ENCODE measurements at places on chromosomes 6 and 20.

DNA sequence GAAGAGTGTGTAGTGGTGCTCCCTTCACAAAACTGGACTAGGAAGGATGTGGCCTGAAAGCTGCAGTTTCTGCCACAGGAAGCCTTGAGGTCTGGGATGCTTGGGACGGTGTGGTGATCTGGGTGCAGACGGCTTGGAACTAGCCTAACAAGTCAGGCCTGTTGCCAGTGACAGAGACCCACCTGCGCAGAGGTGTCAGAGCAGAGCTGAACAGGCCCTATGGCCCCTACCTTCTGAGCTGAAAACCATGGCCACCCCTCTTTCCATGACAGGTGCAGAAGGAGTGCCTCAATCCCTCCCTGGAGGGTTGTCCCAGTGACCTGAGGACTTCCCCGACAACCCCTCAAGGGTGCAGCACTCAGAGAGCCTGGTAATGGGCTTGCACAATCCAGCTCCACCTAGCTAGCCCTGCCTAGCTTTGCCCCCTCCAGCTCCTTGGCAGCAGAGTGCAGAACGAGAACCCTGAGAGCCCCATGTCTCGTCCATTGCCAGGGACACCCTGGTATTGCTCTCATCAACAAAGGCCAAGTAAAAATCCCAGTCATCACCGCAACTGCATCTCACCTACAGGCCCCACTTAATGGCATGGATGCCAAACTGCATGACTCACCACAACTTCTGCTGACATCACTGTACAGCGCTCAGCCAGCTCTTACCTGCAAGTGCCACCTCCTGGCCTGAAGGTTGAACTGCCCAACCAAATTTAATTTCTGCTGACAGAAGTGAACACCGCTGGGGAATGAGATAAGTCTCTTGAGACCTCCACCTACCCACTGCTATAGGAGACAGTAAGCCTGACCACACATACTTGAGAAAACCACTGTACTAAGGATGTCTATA is 563.1 kb downstream of the TFAP2A start:
- DNase-seq: peak; percentile 75

- DNase-seq: no peak
Observed at GRCh38 chr6:136024711-136025110, 173.2 kb downstream of the PDE7B start.

DNA sequence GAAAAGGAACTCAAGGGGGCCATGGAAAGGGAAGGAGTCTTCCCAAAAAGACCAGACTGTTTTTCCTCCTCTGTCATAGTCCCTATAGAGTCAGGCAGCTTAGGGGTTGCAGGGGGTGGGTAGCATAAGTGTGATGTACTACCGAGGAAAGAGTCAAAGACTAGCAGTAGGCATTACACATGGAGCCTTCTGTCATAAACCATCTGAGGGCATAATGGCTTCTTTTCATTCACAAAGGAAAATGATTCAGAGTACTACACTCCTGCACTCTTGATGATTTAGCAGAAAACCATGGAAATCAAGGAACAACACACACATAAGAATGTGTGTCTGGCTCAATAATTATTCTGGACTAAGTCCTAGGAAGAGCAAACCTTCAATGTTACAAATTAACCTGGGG is 14.9 kb downstream of the PLN start:
- no peak for DNase-seq

GRCh38 chr6:125574604-125575003 is 174.8 kb upstream of the HEY2 start:
- DNase-seq: no peak

GRCh38 chr6:35586542-35586941 is 73.8 kb upstream of the TULP1 start:
- DNase-seq: no peak

- DNase-seq: no peak
Observed at GRCh38 chr20:438571-439469, 23.5 kb downstream of the TBC1D20 start.

- DNase-seq: no peak
Observed at GRCh38 chr20:20820104-20820503, 107.7 kb upstream of the RALGAPA2 start.

DNA sequence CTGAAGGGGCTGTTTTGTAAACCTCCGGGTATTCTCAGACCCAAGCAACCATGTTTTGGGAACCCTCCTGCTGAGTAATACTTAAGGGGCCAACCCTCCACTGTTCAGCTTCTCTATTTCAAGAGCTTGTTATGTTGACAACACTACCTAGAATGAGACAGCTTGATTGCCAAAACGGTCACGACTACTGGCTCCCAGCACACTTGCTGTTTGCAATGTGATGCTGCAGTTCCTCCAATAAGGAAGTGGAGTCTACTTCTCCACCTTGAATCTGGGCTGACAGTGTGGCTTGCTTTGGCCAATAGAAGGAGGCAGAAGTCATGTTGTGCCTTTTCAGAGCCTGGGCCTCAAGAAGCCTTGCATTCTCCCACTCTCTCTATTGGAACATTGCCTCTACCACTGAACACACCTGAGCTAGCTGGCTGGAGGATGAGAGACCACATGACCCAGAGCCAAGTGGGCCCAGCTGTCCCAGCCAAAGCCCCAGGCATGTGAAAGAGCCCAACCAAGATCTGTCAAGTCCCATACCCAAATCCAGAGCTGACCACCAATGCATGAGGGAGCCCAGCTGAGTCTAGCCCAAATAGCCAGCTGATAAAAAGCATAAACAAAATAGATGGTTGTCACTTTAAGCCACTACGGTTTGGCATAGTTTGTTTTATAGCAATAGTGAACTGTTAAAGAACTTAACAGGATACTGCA is 108.0 kb downstream of the PRND start:
- DNase-seq: no peak

DNA sequence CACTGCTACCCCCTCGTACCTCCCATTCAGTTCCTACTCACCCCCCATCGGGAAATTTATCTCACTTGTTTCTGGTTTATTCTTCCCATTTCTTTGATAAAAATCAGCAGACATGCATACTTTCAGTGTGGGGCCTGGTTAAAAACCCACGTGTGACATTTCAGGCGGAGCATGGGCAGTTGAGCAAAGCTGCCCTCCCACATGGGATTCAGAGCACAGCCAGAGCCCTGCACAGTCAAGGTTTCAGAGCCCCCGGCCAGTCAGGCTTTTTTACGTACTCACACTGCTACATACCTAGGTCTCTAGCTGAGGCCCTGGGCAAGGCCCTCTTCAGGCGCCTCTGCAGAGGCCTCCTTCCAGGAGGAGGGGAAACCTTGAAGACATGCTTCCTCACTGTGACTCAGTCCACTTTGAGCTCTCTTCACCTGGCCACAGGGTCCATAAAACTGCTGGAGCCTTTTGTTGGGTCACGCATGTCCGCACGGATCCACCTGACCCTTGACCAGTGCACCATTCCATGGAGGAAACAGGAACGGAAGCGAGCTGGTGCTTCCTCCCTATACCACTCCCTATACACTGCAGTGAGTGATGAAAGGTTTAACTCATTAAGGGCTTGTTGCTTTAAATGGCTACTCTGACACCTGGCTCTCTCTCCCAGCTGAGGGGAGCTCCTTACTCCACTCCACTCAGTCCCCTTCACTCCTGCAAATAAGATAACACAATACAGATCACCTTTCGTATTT is 713.3 kb downstream of the PRKN start:
- no peak for DNase-seq

GRCh38 chr6:35451354-35452182 is 570 bp upstream of the FANCE start:
- DNase-seq: no peak

GRCh38 chr20:38485041-38485440 is 12.4 kb downstream of the RALGAPB start:
- no peak for DNase-seq

Data from iPS DF 19.7 (cell line).